ENCODE measurements at places on chromosomes 16 and 17.

- no peak for DNase-seq
Observed at GRCh38 chr16:4081047-4081446, 35.2 kb downstream of the ADCY9 start.

DNA sequence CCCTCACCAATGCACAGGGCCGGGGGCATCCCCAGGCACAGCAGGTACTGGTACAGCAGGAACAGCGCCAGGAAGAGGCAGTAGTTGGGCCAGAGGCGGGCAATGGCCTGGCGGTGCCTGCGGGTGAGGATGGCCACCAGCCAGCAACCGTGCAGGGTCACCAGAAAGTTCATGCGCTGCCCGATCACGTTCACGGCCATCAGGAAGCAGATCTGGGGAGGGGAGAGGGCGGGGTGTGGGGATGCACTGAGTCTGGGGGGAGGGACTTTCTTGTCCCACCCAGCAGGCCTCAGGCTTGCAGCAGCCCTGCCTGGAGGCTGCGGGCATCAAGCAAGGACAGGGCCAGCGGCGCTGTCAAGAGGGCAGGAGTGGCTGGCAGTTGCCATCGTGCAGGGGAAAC, 25.4 kb downstream of the CTU2 start:
- no peak for DNase-seq

GRCh38 chr17:31388770-31389656, 2.5 kb upstream of the RAB11FIP4 start:
- DNase-seq = peak; percentile 31

DNA sequence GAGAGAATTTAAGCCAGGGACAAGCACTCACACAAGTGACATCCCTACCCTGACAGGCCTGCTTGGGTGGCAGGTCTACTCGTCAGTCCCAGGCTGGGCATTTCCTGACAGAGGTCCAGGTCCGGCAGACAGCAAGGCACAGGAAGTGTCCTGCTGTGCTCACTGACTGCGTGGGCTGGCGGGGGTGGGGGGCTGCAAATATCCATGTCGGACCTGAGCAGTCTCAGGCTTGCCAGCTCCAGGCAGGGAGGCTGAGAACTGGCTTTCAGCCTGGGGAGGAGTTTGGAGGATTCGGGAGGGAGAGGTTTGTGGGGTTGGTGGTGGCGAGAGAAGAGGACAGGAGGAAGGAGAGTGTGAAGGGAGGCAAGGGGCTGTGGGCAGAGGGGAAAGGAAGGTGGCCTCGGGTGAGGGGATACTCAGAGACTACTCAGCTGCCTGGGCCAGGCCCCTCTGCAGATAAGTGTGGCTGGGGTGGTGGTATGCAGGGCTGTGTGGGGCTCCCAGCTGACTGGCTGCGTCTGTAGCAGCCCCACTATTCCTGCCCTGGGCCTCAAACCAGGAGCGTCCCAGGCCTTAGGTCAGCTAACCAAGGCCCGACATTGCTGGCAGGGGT, 7.8 kb downstream of the HIC1 start:
- DNase-seq = no peak

DNA sequence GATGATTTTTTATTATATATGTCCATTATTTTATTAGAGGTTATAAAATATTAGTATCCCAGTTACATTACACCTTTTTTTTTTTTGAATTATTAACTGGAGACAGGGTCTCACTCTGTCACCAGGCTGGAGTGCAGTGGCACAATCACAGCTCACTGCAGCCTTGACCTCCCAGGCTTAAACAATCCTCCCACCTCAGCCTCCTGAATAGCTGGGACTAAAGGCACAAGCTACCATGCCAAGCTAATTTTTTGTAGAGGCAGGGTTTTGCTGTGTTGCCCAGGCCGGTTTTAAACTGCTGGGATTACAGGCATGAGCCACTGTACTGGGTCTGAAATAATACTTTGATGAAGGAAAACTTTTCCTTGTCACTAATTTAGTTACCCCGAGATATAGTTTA, 63.6 kb downstream of the VMP1 start:
- DNase-seq = no peak

- DNase-seq = no peak
Observed at GRCh38 chr16:66486773-66487579, 59.9 kb downstream of the BEAN1 start.

DNA sequence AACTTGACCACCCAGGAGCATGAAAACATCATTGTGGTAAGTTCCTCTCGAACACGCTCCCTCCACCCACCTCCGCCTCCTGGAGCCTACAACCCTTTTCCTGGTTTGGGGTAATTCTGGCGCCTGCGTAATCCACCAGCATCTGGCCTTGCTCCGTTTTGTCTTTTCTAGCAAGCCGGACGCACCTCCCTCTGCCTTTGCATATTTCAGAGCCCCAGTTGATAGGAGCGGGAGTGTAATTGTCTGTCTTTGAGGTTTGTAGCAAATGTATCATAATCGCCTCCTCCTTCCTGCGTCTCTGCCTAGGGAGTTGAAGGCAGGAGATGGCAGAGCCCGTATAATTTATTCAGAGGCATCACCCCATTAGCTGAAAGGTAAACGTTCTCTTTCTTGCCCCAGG, 121.3 kb upstream of the PLCG2 start:
- no peak for DNase-seq

DNA sequence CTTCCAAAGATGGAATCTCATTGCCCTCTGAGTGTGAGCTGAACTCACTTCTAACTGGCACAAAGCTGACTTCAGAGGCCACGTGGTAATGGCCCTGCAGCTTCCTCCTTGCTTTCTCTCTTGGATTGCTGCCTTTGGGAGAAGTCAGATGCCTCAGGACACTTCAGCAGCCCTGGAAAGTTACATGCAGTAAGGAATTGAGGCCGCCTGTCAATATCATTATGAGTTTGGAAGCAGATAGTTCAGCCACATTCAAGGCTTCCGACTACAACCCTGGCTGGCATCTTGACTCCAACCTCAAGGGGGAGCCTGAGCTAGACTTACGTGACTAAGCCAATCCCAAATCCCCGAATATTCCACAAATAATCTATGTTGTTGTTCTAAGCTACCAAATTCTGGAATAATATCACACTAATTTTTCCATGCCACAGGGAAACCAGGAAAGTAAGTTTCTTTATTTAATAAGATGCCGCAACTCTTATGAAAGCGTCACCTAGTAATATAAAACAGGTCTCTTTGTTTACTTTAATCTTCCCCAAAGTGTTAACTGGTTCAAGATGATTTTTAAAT, 13.6 kb downstream of the CEP20 start:
- no peak for DNase-seq

- DNase-seq = no peak
Observed at GRCh38 chr16:61842666-61843065, 193.6 kb downstream of the CDH8 start.

DNA sequence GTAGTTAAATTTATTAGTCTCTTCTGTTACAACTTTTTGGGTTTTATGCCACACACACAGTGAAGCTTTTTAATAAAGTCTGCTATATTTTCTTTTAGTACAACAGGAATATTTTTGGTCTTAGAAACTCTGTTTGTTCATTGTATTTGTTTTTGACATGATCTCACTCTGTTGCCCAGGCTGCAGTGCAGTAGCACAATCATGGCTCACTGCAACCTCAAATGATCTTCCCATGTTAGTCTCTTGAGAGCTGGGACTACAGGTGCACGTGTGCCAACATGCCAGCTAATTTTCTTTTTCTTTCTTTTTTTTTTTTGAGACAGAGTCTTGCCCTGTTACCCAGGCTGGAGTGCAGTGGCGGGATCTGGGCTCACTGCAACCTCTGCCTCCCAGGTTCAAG, 27.1 kb downstream of the PPM1D start:
- DNase-seq = no peak

- DNase-seq = no peak
Observed at GRCh38 chr17:8794636-8795035, 4.5 kb downstream of the MFSD6L start.

DNA sequence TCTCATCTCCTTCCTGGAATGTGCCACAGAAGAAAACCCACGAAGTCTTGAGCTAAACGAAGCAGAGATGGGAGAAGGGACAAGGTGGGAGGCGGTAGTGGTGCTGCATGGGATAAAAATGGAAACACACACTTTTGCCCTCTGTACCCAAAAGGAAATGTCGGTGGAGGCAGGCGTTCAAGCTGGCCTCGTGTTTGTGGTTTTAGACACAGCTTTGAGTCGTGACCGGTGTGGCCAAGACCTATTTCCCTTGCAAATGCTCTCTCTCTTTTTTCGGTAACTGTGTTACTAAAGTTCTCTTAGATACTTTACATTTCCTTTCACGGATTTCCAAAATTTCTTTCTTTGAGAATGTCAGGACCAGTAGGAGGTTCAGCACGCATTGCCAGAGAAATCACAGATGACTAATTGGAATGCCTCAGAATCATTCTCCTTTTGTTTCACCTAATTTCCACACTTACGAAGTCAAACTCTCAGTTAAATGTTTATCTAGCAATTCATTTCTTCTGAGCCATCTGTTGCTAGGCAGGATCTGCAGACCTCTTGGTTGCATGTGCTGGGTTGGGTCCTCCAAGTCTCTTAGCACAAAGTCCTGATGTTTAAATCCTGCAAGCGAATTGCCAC, 412.3 kb downstream of the MAF start:
- no peak for DNase-seq

DNA sequence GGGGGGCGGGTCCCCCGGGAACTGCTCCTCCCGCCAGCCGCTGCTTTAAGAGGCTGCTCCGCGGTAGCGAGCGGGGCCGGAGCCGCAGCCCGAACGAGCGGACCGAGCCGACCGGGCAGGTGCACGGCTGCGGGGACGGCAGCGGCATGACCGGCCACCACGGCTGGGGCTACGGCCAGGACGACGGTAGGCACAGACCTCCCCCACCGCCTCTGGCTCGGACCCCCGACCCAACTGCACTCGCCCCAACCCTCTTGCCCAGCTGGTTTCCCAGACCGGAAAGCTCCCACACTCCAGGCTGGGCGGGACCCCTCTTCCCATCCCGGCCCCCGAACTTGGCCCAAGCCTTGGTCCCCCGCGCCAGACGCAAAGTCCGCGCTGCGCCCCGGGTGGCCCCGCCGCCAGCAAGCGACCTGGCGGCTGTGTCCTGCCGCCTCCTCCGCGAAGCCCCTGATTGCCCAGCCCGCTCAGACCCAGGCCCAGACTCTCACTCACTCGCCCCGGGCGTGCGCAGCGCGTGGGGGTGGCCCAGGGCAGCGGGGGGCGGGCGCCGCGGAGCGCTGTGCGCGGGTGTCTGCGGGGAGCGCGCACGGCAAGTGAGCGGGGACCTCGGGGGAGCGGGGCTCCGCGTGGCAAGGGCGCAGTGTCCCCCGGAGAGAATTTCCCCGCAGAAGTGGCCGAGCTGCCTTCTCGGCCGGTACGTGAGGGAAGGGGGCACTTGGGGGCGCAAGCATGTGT, at the start of gene CA7:
Gene CA7 (plus strand): TSS at position 73 of the 738 bp plus-strand sequence. CDS start 74 bp downstream, at position 147.
- no peak for DNase-seq

GRCh38 chr17:17420082-17420481, 56.7 kb upstream of the MED9 start:
- DNase-seq = no peak

- DNase-seq = no peak
Observed at GRCh38 chr17:44074231-44074910, 3.8 kb downstream of the G6PC3 start.

- no peak for DNase-seq
Observed at GRCh38 chr17:37465069-37465616, 24.5 kb upstream of the DUSP14 start.

Measured in stimulated activated CD4-positive, alpha-beta T cell treated with anti-CD3 and anti-CD28 coated beads, TNF-alpha, amount 100 ng/mL, for 1 hour (primary cell).